ENCODE measurements at places on chromosomes 2 and 18.

DNA sequence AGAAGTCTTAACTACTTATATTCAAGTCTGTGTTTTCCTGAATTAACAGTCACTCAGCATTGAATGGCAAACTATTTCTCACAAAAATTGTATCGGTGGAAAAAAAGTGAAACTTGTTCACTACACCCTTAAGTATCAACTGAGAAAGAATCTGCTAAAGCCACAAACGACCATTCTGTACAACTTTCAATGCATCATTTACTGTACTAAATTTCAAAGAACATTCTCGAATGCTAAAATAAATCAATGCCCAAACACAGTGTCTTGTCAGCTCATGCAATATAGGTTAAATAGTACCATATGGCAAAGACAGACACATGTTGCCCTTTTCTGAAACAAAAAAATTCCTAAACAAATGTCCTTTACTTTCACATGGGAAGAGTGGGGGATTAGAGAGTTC lies 9.0 kb downstream of the ZNF516 start:
- no peak for DNase-seq

- no peak for DNase-seq
Measured at GRCh38 chr2:149612122-149612521, 24.5 kb upstream of the MMADHC start.

- no peak for DNase-seq
Measured at GRCh38 chr2:42960002-42960841, 167.8 kb upstream of the HAAO start.

GRCh38 chr2:68834737-68835376 lies 36.3 kb downstream of the BMP10 start:
- DNase-seq: no peak

DNA sequence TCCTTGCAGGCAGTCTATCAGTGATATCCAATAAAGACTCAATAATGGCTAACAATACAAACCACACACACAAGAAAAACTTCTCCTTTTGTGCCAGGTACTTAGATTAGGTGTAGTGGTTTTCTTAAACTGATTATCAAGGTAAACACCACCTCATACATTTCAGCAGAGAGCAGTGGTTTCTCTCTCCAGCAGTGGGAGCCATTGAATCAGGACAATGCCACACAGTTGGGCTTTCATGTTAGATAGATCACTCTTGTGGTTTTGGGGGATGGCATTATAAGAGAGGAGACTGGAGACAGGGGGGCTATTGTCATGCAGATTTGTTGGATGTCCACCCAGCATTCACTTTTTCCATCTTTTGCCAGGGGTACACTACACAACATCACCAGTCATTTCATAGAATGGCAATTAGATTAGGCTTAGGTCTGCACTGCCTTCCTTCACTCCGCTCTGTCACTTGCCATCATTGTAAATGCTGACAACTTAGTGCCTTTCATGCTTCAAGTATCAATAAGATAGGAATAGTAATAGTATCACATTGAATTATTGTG lies 13.6 kb upstream of the IRS1 start:
- DNase-seq: no peak

DNA sequence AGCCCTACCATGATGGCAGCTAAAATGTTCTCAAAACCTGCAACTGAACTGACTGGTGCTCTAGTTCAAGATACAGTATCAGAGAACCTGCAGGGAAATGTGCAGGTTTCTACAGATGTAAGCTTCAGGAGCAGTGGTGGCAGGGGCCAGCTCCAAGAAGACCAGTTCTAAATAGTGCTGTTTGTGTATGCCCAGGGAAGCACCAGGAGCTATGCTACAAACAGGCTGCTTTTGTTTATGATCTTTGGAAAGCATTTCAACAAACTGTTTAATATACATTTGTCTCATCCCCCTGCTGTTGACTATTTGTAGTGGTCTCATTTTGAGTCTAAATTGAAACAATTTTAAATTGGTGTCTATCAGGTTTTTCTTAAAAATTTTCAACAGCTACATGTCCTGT lies 20.7 kb downstream of the FZD5 start:
- no peak for DNase-seq

DNA sequence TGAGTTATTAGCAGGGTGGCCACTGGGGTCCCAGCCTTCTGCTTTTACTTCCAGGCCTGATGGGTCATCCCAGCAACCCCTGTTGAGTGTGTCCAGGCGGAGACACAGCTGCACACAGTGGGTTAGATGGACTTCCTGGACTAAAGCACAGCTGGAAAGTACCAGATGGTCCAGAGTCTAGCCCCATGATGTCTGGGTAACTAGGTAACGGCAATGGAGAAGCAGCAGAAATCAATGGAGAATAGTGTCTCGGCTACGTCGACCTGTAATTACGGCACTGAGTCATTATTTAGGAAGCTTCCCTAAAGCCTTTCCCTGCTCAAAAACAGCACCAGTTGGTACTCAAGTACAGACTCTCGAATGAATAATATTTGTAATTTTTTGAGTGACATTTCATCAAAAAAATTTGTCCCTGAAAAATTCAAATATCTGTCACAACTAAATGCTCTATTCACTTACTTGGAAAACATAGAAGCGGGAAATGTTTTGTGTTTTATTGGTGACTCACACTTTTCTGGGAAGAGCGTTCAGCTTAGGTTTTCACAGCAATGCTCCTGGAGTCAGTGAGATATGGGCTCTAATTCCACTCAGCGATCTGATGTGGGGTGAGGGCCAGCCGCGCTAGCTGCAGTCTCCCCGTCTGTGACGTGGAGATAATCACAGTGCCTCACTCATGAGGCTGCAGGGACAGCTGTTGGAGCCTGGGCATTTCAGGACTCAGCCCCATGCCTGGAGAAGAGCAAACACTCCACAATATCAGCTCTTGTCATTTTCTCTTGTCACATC lies 16.2 kb upstream of the ARL4C start:
- no peak for DNase-seq

GRCh38 chr2:26165403-26165802 lies 7.5 kb upstream of the GAREM2 start:
- DNase-seq: no peak

DNA sequence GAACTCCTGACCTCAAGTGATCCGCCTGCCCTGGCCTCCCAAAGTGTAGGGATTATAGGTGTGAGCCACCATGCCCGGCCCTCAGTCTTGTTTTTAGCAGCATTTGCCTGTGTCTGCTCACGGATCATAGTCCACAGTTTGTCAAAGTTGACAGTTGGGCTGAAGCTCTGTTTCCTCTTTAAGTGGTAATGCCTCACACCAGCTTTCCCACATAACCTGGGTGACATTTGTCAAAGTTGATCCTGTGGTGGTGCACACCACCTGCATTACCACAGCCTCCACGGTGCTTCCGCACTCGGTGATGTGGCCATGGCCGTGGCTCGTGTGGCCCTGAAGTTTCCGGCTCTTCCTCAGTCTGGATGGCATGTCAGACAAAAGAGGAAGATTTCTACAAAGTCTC lies 27.1 kb downstream of the RAB31 start:
- DNase-seq: no peak

Data from kidney tubule cell (primary cell).